ENCODE measurements at places on chromosomes 3 and 15. TPM values are rescaled to one million over a fixed set of nuclear protein-coding genes. Genes with fewer than 3 reads are reported as not detected.
A peak's percentile ranks its signal among the peaks of the same experiment; 100 is the strongest.

Gene CSTA
- 1.8 TPM for total RNA-seq

DNA sequence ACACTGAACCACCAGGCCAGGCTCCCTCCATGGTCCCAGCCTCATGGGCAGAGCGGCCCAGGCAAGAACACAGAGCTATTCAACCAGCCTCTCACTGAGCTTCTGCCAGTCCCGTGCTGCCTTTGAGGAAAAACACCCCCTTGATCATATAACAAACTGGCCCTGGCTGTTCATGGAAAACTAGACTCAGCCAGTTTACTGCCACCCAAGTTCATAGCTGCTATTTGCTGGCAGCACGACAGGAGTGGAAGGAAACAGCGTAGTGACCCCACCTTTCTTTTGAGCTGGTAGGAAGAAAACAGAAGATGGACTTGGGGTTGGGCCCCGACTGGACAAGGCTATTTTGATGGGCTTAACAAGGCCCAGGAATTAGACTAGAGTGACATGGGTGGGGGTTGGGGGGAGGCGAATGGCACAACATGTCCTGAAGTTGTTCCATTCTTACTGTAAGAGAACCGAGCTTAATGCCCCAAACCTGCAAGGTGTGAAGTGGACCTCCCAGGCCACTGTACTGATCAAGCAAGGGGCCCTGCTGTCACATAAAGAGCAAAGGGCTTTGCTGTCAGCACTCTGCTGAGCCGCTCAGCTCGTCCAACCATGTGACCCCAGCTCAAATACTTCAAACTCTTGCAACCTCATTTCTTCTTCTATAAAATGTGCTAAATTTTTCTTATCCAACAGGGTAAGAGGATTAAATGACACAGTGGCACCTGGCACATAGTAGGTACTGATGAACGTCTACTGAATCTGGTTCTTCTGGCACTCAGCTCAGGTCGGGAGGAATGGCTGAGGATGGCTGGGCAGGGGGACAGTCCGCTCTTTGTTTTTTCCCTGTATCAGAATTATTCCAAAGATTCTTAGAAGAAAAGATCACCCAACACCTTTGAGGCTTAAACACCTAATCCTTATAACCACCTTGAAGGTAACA lies 1.6 kb downstream of the FBXL22 start:
- DNase-seq, result peak; percentile 22

DNA sequence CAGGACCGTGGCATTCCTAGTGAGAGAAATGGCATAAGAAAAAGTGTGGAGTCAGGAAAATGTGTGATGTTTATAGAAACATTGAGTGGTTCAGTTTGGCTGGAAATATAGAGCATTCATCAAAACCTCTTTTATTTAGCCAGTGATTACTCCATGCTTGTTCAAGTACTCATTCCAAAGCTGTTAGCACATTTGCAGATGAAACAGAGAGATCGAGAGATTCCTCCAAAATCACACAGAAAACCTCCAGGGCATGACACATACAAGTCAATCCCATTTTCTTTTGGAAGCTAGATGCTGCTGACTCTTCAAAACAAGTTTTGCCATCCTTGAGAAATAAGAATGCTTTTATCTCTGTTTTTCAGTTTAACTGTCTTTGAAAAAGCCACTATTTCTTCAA lies 11.5 kb upstream of the MB21D2 start:
- peak; percentile 58 for DNase-seq

DNA sequence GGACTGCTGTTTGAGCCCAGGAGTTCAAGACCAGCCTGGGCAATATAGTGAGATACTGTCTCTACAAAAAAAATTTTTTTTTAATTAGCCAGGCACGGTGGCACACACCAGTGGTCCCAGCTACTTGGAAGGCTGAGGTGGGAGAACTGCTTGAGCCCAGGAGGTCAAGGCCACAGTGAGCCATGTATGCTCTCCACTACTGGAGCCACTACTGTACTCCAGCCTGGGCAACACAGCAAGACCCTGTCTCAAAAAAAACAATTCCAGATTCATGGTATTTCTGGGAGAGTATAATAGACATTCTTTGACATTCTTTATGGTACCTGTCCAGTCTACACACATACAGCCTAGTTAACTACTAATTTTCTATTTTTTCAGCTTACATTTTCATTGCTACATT lies 70.1 kb downstream of the GSK3B start:
- DNase-seq, result no peak

Gene MESP2
- total RNA-seq, result not detected

DNA sequence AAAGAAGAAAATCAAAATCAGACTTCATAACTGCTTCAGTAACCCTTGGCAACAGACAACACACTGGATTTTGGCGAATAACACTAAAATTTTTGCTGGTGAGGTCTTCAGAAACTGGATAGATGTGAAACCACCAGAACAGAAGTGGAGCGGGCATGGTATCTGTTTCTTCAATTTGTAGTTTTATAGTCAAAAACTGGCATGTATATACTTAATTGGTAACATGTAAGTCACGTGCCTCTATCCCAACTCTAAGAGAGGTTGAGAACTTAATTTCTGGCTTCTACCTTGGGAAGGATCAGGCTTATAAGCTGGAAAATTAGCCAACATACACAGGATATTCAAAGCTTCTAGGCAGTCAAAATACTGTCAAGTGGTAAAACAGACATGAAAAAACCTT lies 172.6 kb upstream of the CHL1 start:
- DNase-seq, result no peak

Gene ANKRD34C
- total RNA-seq, result not detected

Gene LRTM1
- total RNA-seq, result not detected

DNA sequence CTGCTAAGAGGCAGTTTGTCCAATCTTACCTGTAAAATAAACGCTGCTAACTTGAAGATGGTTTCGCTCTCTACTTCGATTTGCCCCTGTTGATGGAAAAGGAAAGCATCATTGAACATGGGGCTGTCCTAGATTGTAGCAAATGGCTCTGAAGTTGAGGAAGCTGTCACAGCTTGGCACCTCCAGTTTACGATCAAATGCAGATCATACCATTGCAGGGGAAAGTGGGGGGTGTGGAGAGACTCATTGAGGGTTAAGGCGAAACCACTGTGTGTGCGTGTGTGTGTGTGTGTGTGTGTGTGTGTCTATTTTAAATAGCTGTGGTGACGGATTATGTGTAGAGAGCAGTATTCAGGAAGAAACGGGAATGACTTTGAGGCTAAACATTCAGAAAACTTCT lies 127.6 kb upstream of the LMOD3 start:
- DNase-seq, result peak; percentile 23

GRCh38 chr15:95734422-95735316 lies 595.8 kb upstream of the NR2F2 start:
- no peak for DNase-seq

Measured in GM23248 (cell line).